HepG2 (cell line): ENCODE measurements at places on chromosomes 4 and X.

DNA sequence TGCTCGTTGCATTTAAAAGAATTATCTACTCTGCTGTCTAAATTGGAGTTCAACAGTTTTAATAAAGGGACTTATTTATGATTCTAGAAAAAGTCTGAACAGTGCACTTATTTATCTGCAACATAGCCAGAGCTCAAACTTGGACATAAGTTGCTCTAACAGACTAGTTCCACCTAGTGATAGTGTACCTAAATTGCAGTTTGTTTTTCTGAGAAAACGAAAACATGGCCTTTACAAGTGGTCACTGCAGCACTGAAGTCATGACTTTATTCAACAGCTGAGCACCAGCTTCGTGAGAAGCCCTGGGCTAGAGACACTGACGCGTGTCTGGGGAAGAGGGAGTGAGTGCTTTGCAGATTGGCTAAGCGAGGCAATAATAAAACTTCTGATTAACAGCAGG, 77.3 kb upstream of the IGSF1 start:
- DNase-seq = peak; percentile 27

DNA sequence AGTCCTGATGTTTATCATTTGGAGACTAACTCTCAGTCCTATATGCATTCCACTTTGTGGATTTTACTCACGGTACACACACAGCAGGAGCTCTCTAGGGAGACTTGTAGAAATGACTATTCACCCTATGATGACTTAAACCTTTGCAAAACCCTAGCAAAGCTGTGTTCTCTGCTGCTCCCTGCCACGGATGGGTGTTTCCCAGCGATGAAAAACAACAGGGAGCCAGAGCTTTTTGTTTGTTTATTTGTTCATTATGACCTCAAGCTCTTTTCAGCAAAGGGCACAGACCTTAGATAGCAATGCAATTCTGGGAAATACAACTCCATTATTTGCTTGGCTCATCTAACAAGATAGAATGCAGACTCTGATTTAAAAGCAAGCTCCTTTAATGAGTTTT, 156.6 kb downstream of the GRIA3 start:
- DNase-seq = no peak

DNA sequence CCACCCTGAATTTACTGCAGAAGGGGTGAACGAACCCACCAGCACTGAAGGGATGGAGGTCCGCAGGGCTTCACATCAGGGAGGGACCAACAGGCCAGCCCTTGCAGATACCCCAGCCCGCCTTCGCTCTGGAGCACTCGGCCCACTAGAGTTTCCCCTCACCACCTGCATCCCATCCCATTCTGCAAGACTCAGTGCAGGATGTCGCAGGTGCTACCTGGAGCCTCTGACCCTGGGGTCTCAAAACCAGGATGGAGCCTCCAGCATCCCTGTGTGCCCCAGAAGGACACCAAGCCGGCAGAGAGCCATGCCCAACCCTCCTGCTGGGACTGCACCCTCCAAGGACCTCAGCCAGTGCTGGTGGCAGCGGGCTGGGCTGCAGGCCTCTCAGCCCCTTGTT, 57.6 kb upstream of the ADRA2C start:
- DNase-seq = no peak

DNA sequence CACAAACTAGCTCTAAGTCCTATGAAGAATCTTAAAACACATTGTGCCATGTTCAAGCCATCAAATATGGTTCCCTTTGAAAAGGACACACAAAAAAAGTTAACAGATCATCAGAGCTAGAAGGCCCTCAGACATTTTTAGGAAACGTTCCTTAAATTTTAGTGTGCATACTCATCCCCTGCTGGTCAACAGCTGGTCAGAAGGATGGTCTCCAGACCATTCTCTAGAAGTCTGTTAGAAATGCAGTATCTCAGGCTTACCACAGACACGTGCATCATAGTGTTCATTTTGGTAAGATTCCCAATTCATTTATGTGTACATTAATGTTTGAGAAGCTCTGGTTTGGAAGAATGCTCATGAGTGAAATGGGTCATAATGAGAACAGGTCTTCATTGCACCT, 523.1 kb downstream of the INPP4B start:
- no peak for DNase-seq

DNA sequence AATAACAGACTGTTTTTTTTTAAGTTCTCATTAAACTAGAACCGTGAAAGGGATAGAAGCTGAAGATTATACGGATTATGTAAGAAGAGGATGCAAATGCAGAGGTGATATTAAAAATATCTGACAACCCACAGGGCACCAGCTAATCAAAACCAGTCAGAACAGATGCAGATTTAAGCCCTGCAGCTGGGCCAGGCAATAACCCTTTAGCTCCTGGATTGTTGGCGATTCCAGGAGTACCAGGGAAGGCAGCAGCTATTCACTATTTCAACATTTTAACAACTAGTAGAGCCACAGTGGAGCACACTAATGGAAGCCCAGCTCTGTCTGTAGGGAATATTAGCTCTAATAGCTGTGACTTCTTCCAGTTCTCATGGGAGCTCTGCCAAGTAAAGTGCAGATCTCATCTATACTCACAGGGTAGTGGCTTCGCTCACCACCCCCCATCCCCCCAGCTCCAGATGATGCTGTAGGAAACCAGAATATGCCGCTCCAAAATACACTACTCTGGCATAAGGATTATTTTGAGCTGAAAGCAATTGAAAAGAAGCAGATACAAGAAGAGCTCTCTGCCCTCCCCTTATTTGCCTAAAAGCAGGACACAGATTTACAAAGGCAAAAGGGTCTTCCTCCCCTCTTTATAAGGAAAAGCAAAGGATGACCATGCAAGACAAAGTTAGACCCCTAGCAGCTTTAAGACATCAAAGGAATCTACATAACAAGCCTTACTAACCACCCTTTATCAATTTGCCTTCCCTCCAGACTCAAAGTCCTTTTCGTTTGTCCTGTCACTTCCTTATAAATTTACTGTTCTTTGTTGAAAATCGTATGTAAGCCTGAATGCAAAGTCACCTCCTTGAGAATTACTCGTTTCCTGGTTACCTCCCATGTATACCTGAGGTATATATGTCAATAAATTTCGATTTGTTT, 13.7 kb downstream of the SCD5 start:
- DNase-seq = no peak

DNA sequence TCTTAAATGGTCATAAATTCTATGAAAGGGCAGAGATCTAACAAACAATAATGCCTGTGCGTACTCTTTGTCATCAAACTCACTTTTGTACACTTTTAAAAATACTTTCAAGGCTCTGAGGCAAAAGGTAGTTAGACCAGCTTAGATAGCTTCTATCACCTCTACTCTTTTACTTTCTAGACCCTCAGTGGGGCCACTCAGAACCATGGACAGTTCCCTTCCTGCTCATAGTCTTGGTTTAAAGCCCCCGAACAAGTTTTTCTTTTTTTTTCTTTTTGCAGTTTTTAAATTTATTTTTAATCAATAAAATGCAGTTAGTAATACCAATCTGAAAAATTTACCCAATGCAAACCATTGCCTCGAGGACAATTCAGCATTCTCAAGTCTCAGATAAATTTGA, 460.5 kb upstream of the CNKSR2 start:
- DNase-seq = no peak

DNA sequence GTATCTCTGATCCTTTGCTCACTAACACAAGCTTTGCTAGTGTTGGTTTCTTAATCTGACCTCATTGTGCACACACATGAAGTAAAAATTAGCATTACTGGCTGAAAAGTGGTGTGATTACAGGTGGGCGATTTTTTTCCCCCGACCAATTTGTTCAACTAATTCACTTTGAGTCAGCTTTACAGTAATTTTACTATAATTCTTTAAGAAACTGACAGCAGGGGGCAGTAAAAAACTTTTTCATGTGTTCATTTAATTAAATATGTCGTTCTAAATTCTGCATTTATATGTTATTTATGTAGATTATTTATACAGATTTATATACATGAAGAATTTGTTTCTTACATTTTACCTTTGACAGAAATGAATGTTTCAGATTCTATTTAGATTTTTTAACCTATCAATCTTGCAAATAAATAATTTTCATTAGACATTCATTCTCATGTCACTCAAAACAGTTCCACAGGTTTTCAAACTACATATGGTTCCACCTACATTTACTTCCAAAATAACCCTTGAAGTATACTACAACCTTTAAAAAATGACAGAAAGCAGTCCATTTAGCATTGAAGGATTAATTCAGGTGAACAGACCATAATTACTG, 17.5 kb downstream of the PALLD start:
- DNase-seq = peak; percentile 5

DNA sequence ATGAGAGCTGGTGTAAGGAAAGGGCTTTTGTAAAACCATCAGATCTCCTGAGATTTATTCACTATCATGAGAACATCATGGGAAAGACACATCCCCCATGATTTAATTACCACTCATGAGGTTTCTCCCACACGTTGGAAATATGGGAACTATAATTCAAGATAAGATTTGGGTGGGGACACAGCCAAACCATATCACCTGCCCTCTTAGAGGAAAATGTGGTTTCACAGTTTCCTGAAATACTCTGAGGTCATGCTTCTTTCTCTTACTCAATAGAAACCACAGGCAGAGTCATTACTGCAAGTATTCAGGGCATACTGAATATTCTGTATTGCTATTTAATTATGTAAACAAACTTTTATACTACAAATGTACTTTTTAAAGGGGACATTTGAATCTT, 1453.3 kb downstream of the PCDH18 start:
- DNase-seq = no peak

DNA sequence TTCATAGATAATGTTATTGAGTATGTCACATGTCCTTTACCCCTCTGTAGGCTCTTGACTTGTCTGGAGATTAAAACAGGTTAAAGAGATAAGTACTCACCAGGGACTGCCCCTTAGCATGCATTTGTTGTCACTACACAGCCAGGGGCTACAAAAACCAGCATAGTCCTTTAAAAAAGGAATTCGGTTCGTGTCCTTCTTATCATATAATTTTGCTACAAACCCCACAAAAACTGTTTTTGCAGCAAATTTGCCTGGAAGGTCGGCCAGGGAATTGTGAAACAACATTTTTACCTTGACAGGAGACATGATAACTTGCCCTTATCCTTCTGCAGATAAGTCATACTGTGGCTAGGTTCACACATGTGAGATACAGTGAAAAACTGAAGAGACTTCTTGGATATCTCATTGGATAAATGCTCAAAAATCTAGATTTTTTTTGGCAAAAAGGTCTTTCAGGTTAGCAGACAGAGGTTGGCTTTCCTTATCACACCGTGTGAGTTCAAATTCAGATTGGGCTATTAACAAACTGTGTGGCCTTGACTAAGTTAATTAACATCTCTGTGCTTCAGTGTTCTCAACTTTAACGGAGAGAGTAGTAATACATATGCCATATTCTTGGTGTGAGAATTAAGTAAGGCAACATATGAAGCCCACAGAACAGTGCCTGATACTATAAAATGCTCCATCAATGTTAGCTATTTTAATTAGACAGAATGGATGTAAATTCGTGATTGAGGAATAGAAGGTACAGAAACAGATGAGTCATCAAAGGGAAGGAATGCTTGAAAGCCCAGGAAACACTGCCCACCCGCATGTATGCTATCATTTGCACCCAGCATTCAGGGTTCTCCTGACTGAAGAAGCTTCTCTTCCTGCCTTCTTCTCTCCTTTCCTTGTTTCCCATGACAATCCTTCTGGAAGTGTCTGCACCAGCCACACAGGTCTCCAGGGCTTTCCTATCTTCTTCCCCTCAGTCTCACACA, 30.0 kb downstream of the FAM9C start:
- no peak for DNase-seq

DNA sequence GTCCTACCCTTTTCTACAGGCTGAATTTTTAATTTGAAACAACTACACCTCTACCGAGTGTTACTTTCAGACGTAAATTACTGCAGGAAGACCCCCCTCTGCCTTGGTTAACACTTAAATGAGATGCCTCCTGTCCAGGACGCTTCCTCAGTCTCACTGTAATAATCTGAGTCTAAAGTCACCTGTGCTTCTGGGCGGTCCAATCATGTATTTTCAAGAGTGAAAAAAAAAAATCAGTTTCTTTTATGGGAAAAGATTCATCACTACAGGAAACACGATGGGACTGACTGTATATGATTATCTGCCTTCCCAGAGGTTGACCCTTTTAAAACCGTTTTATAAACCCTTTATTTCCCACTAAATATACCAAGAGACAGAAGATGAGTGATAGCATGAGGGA, 776 bp downstream of the RBM47 start:
- DNase-seq = no peak

- no peak for DNase-seq
Measured at GRCh38 chrX:15245896-15246295, 24.0 kb downstream of the ASB9 start.

DNA sequence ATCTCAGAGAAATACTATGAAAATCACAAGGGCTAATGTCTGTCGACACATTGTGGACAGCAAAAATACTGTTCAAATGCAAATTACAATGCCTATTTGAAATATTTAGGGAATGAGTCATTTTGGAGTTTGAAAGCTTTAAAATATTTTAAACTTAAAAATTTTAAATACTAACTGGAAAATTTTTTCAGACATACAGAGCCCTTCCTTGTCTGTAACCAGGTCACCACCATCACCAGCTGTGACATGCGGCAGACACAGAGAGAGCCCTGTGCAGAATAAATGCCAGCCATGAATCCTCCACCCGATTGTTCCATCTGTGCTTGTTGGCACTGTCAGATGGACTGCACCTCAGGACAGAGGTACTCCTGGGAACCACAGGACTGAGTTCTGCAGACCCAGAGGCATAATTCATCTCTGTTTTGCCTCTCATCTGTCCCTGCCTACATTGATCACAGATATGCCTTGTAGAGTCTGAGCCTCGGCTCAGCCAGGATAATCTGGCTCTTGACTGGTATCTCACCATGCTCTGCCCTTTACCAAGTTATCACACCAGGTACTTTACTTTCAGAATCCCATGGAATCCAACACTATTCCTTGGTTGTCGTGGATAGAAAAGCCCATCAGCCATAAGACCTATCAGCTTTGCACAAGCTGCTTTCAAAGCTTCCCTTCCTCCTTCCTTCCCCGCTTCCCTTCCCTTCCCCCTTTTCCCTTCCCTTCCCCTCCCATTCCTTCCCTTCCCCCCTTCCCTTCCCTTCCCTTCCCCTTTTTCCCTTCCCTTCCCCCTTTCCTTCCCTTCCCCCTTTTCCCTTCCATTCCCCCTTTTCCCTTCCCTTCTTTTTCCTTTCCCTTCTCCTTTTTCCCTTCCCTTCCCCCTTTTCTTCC, 67.2 kb downstream of the TBC1D9 start:
- DNase-seq = no peak

DNA sequence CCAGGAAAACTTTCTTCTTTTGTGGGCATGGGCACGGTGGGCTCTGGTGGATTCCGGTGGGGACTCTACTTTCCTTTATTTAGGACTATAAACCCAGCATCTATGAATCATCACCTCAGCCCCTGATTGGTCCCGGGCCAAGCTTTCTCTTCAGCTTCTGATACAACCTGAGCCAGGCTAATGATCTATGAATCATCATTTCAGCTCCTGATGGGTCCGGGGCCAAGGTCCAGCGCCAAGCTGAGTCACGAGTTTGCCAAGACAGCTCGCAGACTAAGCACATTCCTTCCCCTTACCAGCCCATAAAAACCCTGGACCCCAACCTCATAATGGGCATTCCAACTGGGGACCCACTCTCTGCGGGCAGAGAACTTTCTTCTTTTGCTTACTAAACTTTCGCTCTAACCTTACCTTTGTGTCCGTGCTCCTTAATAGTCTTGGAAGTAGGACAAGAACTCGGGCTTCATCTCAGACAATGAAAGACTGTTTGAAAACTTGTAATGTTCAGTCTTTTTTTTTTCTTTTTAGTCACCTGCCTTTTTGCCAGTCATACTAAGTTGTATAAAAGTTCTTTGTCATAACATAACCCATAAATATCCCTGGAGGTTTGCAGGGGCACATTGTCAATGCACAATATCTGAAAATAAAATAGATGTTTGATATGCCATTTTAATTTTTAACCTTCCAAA, 904.9 kb upstream of the EPHA5 start:
- peak; percentile 59 for DNase-seq
